ENCODE measurements at places on chromosomes 4 and X. TPM values are rescaled to one million over a fixed set of nuclear protein-coding genes. Genes with fewer than 3 reads are reported as not detected.

DNA sequence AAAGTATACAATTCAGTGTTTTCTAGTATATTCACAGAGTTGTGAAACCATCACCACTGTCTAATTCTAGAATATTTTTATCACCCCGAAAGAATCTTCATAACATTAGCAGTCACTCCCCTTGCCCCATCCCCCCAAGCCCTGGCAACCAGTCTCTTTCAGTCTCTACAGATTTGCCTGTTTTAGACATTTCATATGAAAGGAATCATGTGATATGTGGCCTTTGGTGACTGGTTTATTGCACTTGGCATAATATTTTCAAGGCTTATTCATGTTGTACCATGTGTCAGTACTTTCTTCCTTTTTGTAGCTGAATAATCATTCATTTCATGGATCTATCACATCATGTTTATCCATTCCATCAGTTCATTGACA is 371.7 kb downstream of the AFF2 start:
- DNase-seq, result no peak

Gene FDCSP
- total RNA-seq, result not detected

Gene NUDT11
- total RNA-seq, result not detected

Gene PLXNB3
- total RNA-seq, result 14.3 TPM

DNA sequence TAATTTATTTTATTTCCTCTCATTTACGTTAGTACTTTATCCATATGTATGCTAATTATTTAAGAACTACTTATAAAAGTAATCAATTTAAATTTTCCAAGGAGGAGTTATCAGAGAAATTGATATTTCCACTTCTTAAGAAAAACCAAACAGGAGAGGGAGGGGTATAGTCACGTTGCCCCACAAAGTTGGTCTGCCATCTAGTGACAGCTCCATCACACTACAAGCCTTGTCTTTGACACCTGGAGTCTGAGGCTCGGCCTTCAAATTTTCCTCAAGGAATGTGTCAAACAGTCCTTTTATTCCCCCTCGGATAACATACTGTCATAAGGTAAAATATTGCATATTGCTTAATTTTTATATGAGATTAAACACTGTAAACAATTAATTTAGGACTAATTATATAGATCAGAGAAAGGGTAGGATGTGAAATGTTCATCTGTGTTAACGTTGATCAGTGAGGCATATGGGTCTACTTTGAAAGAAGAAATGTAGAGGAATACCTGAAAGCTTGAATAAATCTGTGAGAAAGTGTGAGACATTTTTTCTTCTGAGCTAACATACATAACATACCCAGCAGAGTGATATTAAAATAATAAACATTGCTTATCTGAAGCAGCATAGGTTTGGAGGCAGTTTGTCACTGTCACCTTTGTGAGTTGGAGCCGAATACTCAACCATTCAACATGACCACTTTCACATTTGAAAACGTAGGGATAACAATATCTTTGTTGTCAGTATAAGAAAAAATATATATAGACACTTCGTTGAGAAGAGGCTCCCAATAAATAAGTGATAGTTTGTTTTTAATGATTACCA is 114.4 kb downstream of the GLRA3 start:
- peak; percentile 61 for DNase-seq

DNA sequence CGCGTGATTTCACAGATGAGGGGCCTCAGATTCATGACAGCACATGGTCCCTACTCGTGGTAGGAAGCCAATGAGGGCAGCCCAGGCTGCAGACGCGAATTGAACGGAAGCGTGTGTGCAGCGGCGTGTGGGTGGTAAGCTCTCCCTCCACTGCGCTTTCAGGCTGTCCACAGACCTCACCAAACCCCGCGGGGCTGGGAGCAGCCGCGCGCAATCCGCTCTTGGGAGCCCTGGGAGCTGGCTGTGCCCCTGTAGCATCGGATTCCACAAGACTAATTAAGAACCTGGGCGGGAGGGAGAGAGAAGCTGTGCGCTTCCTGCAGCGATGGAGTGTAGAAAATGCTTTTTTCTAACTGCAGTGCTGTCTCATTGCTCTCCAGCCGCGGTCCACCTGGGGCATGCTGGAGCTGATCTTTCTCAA is 134.9 kb downstream of the STOX2 start:
- no peak for DNase-seq

DNA sequence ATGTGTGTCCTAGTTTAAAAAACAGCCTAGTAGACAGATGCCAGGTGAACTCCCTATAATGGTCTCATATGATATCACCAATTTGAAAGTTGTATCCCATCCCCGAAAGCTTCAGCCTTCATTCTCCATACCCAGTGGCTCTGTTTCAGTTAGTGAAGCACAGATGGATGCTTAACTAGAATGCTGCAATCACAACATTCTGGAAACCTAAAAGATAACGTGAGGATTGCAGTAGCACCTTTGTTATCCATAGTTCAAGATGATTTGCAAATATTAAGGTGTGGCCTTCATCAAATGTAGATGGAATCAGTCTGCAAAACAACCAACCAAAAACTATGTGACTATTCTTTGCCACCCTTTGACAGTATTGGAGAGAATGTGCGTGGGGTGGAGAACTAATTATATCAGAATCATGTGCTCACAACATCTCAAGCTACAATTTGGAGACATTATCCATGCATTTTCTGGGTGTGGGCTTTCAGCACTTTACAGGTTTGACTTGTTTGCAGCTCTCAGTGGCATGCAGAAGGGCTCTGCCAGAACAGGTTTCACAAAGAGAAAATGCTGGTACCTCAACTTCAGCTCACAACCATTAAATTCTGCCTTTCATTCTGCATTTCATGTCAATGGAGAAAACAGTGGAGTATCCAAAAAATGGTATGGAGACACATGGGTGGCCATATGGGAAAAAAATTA is 18.3 kb upstream of the PPID start:
- no peak for DNase-seq

DNA sequence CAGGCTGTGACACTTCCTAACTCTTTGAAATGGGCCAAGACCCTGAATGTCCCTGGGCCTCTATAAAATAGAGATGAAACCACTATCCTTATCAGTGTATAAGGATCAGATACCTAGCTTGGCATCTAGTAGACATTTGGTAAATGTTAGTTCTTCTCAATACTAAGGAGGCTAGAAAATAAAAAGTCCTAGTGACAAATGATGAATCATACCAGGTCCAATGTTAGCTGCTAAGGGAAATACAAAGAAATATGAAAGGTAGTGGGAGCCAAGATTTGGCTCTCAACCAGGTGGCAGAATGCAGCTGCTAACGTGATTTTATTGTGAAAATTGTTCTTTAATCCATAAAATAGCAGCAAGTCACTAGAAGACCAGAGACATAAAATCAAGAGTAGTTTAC is 19.8 kb upstream of the PPARGC1A start:
- DNase-seq, result no peak
